Stimulated activated CD8-positive, alpha-beta memory T cell treated with anti-CD3 and anti-CD28 coated beads, Interleukin-2, amount 100 ng/mL, for 1 hour (primary cell): ENCODE measurements at places on chromosomes 4 and X.

DNA sequence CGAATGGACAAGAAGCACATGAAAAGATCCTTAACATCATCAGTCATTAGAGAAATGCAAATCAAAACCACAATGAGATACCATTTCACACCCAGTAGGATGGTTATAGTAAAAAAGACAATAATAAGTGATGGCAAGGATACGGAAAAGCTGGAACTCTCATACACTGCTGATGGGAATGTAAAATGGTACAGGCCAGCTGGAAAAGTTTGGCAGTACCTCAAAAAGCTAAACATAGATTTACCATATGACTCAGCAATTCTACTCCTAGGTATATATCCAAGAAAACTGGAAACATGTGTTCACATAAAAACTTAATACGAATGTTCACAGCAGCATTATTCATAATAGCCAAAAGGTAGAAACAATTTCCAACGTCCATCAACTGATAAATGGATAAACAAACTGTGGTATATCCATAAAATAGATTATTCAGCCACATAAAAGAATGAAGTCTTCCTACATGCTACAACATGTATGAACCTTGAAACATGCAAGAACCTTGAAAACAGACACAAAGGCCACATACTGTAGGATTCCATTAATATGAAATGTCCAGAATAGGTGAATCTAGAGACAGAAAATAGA, 11.9 kb downstream of the RPS6KA3 start:
- DNase-seq = no peak

DNA sequence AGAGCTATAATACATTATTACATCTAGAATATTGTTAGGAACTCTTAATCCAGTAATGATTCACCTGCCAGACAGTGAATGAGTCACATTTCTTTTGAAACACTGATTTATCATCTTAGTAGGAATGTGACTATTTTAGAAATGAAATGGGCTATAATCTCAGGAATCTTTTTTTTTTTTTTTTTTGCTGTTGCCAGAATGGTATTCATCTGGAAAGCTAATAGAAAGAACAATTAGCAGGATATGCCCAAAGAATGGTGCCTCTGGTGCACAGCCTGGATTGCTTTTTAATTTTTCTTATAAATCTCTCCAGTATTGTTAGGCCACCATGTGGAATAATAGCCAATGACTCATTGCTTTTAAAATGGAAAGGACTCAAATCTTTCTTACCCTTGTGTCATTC, 181.1 kb upstream of the SMIM31 start:
- no peak for DNase-seq

GRCh38 chrX:120316587-120317283, 5.5 kb upstream of the TMEM255A start:
- no peak for DNase-seq

- DNase-seq = no peak
These were observed 8.3 kb upstream of the ZXDB start for GRCh38 chrX:57583477-57583876.

DNA sequence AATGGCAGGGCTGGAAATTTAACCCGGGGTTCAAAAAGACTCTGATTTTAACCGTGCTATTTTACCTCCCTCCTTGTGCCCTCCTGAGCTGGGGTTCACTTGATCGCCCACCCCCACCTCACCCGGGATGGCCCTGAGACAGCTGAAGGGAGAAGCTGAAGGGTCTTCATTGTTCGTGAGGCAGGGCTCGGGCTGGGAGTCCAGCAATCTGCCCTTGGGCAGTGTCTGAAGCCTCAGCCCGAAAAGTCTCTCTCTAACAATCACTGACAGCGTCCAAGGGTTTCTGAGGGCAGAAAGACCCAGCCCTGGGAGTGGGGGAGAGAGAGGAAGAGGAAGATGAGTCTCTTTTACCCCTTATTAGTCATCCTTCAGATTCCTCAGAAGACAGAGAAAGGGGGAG, 39.4 kb upstream of the PHOX2B start:
- no peak for DNase-seq

- no peak for DNase-seq
These were observed 128.7 kb upstream of the GALNT7 start for GRCh38 chr4:173039617-173040577.

GRCh38 chrX:18426004-18426320, 554 bp downstream of the CDKL5 start:
- DNase-seq = no peak

DNA sequence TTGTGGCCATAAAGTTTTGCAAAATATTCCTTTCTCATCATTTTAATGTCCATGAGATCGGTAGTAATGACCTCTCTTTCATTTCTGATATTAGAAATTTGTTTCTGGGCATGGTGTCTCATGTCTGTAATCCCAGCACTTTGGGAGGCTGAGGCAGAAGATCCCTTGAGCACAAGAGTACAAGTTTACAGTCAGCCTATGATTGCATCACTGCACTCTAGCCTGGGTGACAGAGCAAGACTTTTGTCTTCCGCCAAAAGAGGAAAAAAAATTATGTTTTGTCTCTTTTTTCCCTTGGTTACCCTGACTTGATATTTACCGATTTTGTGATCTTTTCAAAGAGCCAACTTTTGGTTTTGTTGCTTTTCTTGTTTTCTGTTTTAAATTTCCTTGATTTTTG, 10.8 kb upstream of the NKAP start:
- DNase-seq = no peak

DNA sequence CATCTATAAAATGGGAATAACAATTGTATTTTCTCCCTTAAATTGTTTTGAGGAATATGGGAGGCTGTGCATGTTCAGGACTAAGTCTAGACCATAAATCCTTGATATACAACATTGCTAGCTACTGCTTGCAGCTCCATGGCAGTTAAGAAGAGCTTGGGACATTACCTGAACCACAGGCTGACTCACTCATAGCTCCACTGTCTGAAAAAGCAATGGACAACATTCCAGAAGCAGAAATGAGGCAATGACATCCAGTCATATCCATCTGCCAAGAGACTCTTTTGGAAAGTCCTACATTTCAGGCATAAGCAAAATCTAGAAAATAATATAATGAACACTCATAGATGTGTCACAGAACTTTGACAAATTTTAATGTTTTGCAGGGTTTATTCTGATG, 167.3 kb upstream of the LEF1 start:
- DNase-seq = no peak

GRCh38 chr4:84493092-84493850, 5.8 kb downstream of the NKX6-1 start:
- DNase-seq = no peak

DNA sequence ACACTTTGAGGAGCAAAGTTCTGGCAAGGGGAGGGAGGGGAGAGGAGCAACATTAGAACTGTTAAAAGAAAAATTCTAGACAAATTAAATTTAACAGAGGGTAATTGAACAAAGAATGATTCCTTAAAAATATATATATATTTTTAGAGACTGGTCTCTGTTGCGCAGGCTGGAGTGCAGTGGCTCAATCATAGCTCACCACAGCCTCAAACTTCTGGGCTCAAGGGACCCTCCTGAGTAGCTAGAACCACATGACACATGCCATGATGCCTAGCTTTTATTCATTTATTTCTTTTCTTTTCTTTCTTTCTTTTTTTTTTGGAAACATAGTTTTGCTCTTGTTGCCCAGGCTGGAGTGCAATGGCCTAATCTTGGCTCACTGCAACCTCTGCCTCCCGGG, 19.1 kb upstream of the SPINK2 start:
- DNase-seq = no peak

DNA sequence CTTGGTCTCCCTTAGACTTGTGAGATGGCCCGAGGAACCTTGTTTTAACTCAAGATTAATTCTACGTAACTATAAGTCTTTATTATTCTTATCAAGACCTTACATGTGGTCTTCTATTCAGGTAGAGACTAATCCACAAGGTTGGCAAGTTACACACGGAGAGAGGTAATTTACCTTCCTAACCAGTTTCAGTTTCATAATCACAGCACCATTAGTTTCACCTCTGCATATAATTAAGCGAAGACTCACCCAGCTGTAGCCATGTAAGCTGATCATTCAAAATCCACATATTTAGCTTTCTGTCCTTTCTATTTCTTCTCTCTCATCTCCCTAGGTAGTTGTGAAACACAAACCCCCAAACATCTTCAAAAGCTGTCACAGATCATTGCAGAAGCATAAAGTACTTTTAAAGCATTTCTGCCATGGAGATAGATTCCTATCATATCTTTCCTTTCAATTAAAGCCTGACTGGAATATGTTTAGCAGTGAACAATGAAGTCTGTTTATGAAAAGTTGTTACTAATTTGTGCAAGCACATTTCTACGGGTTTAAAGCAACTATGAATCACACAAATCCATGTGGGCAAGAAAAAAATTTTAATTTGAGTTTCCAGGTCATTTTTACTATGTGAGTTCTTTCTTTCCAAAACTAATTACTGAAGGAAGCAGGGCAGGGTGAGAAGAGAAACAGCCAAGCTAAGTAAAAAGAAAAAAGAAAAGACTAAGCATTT, 78.5 kb downstream of the BTC start:
- no peak for DNase-seq

GRCh38 chr4:1026115-1026514, 14.7 kb downstream of the FGFRL1 start:
- no peak for DNase-seq

DNA sequence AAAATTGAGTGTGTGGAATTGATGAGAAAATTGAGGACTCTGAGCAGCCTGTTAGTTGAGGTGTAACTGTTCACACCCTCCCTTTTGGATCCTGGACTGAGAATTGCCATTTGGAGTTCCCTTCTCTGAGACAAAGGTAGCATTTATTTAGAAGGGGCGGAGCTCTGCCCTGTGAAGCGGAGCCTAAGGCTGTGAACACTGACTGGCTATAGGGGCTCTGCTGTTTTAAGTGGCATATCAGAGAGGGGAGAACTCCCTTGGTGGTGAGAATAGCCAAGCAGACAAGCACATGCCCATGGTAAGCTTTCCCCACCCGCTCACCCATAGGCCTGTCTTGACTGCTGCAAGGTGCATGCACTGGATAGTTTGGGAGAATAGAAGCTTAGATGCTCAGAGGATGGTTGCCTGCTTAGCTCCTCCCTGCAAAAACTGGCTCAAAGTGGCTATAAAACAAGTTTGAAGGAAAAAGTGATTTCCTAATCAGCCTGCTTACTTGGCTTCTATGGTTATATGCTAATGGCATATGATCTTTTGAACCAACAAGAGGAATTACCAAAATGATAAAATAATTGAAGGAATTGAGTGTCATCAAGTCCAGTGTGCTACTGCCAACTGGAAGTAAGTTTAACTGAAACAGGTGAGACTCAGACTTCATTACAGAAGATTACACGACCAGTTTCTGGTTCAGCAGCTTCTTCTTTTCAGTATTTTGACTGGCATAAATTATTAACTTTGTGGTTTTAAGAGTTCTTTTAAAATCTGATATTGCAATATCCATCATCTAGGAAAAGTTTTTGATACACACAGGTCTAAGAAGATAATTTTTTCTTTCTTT, 108.4 kb downstream of the AFF1 start:
- no peak for DNase-seq

- DNase-seq = no peak
These were observed 171.3 kb downstream of the BTC start for GRCh38 chr4:74623041-74623440.

GRCh38 chrX:151825925-151826485, 86.7 kb upstream of the MAGEA4 start:
- DNase-seq = no peak

- no peak for DNase-seq
These were observed 54.8 kb downstream of the CCDC149 start for GRCh38 chr4:24858026-24858425.

- no peak for DNase-seq
These were observed 2.4 kb upstream of the EGF start for GRCh38 chr4:109910256-109910655.

DNA sequence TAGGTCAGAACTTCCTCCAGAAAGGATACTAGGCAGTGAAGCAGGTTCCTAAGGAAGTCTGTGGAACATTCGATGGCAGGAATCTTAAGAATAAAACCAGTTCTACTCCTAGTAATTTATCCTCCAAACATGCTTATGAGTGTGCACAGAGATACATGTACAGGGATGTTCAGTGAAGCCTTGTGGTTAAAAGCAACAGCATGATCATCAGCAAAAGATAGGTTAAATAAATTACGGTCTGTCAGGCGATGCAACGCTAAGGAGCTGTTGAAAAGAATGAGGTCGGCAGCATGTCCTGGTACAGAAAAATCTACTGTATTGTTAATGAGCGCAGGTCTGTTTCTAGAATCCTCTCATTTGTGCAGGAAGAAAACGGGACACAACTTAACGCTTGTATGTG, 23.6 kb downstream of the SEL1L3 start:
- no peak for DNase-seq

- no peak for DNase-seq
These were observed 41.7 kb downstream of the FGFRL1 start for GRCh38 chr4:1053080-1053661.

DNA sequence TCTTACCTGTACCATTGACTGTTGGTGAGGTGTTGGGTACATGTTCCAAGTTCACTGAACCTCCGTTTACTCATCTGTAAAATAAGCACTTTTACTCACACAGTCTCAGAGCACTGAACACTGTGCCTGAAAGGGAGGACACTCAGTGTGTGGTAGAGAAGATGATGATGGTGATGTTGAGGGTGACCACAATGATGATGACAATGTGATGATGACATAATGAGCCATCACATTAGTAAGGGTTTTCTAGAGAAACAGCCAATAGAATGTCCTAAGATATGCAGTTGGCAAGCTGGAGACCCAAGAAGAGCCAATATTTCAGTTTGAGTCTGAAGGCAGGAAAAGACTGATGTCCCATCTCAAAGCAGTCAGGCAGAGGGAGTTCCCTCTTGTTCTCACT, 315.4 kb upstream of the IGFBP7 start:
- DNase-seq = no peak

- DNase-seq = no peak
These were observed 45.8 kb upstream of the MSANTD1 start for GRCh38 chr4:3202836-3203820.

GRCh38 chr4:84579403-84579776, 3.5 kb upstream of the CDS1 start:
- DNase-seq = no peak

DNA sequence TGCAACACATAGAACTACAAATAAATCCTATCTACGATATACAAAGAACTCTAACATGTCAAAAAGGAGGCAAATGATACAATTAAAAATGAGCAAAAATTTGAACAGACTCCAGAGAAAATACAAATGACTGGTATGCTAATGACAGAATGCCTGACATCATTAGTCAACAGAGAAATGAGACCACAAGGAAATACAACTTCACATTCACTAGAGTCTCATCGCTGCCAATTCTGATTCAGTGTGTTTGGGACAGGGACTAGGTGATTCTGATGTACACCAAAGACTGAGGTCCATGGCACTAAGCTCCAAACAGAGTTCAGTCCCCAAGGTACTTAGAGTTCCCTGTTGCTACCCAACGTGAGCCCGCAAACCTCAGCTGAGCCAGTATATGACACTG, 23.4 kb downstream of the SLC2A9 start:
- no peak for DNase-seq

- no peak for DNase-seq
These were observed 66.0 kb downstream of the RPS3A start for GRCh38 chr4:151165205-151166000.

- DNase-seq = no peak
These were observed 24.3 kb downstream of the RS1 start for GRCh38 chrX:18647621-18648020.

DNA sequence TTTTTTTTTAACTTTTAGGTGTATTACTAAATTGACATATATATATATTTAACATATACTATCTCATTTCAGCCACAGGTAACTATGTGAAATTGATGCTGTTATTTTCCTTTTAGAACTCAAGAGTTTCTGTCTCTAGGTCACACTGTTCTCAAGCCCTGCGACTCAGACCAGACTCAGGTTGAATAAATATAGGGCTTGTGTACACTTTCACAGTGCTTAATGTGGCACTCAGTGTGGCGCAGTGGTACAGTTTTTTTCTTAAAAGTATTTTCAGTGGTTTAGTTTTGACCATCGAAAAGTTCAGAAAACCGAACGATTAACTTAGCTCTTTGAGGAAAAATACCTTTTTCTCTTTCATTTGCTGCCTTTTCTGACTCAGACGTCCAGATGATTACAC, 24.7 kb downstream of the PACRGL start:
- DNase-seq = no peak
